ENCODE measurements at places on chromosomes 1 and 21.

- DNase-seq, result no peak
Measured at GRCh38 chr1:200118779-200119505, 91.4 kb downstream of the NR5A2 start.

GRCh38 chr1:110675060-110675791, 486 bp upstream of the KCNA3 start:
- DNase-seq, result no peak

GRCh38 chr1:88877382-88877825, 14.0 kb downstream of the GTF2B start:
- no peak for DNase-seq

GRCh38 chr1:209527372-209527771, 56.1 kb upstream of the CAMK1G start:
- no peak for DNase-seq

DNA sequence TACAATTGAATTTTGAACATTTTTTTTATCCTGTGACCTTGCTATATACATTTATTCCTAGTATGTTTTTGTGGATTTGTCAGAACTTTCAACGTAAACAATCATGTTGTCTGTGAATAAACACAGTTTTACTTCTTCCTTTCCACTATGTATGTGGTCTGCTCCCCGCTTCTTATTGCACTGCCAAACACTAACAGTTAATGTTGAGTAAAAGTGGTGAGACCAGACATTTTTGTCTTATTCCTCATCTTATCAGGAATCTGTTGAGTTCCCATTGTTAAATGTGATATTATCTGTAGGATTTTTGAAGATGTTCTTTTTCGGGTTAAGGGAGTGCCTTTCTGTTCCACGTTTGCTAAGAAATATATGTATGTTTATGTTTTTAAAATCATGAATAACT, 45.9 kb downstream of the CAMSAP2 start:
- DNase-seq, result no peak

DNA sequence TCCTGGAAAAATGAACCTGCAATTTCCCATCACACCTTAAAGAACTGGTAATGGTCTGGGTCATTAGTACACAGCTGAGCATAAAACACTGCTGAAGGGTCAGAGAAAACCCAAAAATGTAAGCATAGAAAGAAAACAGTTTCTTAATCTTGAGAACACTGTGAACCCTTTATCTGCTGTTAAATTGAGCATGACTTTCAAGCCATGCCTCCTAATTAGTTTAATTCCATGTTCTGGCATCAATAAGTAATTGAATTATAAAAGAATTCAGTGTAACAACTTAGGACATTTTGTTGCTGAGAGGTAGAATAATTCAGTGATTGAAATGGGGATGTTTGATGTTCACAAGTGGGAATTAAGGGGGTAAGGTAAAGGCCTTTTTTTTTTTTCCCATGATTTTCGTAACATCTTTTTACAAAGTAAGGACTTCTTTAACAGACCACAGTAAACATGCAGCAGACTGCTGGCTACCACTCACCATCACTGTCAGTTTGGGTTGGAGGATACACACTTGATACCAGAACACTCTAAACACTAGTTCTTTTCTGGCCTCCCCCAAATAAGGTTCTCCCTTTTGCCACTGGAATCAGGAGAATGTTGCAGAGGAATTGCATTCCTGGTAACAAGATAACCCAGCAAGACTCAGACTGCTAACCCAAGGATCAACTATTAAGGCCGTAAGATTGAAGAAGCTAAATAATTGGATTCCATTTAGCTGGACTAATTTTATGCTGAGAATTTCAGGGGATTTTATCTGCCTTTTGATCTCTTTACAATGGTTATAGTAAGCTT, 3.0 kb downstream of the RWDD3 start:
- DNase-seq, result no peak

GRCh38 chr1:185450917-185451316, 133.9 kb upstream of the IVNS1ABP start:
- no peak for DNase-seq

DNA sequence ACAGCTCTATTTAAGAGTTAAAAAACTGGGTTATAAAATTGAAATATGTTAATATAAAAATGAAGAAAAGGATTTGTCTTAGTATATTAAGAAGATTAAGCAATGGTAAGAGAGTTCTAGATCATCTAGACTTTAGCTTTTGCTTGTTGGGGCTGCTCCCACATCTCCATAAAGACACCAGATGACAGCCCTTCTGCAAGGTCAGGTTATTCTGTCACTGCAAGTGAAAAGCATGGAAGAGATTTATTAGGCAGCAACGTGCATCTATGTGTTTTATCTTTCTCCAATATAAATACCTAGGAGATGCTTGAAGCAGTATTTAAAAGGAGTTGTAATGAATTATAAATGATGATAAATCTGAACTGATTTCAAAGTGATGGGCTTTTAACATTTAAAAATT, 1560.4 kb downstream of the AMY1C start:
- DNase-seq, result no peak

- no peak for DNase-seq
Measured at GRCh38 chr1:223249854-223250631, 107.0 kb upstream of the TLR5 start.

DNA sequence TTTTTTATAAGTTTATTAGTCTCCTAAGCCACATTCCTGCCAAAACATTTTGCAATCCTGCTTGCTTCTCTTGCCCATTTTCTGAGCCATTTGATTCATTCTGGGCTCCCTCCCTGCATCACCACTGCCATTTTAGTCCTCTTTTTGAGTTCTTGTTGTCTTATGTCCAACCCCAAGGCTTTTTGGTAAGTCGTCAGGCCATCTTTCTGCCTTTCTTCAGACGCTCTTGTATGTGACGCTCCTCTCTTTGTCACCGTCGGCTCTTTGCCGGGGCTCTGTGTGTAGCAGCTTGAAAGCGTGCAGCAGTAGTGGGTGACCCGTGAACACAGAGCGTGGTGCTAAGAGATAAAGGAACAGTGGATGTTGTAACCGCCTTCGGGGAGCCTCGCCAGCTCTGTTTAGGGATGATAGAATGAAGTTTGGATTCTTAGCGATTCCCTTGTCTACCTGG, 14.6 kb downstream of the HUNK start:
- DNase-seq, result no peak

DNA sequence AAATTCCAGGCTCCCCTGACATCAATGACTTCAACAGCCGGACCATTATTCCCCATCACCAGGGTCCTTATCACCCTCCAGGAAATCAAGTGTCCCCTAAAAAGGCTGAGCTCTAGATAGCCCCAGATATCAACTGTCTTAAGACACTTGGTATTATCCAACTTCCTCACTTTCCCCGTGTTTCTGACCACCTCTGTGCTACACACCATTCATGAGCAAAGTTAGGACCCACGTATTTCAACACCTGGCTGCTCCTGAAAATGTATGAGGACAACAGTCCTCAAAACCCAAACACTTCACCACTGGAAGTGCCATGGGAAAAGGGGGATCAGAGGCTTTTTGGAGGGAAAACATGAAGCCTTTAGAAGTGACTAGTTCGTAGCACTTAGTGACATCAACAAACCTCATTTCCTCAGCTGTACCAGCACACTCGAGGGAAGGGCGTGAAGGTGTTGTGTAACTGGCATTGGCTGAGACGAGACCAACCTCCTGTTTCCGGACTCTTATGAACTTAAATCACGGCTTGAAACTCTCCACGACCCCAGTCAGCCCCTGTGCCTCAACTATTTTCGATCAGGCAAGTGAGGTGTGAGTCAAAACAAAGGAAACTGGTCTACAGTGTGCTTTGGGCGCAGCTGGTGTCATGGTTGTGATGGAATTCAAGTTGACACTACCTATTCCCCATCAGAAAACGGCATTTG, 4.1 kb upstream of the CHD5 start:
- DNase-seq, result no peak
